ENCODE measurements at places on chromosomes 2 and 18.

DNA sequence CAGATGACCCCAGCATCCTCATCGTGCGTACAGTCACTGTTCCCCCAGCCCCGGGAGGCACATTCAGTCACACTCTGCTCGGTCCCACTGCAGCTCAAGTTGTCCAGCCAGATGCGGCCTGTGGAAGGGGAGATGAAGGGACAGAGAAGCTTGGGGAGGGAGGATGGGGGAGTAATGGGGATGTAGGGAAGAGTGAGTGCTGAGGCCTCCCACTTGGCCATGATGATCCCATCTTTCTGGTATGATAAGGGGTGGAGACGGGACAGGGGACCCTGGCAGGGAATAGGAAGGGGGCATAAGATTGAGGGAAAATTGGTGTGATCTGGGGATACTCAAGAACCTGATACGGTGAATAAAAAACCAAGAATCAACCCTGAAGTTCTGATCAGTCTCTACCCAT, 3.5 kb downstream of the LOXL3 start:
- no peak for DNase-seq

- DNase-seq: no peak
Observed at GRCh38 chr2:145488571-145488970, 968.7 kb upstream of the ZEB2 start.

GRCh38 chr2:3730646-3731045, 27.3 kb downstream of the DCDC2C start:
- no peak for DNase-seq

DNA sequence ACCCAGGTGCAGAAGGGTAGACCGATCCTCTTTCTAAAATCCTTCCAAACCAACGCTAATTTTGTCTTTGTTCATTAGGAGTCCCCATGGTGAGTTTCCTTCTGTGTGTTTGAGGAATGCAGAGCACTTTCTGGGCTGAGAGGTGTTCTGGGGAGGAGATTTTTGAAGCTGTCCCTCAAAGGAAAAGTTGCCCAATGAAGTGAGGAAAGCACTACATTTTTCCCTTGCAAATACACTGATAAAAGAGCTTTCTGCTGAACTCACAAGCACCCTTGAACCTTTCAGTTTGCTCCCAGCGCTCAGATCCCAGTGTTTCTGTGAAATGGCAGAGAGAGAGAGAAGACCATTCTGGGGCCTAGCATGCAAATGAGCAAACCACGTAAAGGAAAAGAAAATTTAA, 299.6 kb upstream of the FANCL start:
- peak; percentile 33 for DNase-seq
